Upper lobe of right lung (tissue), 1 donor: ENCODE measurements at places on chromosomes 5 and 9. TPM values are rescaled to one million over a fixed set of nuclear protein-coding genes. Genes with fewer than 3 reads are reported as not detected.

The DMRTA1 gene
- 1.8 TPM for total RNA-seq

The FGF1 gene
- total RNA-seq = 1.8 TPM

The JAKMIP2 gene
- total RNA-seq = 7.5 TPM

The SPATA31A3 gene
- not detected for total RNA-seq

The NMUR2 gene
- 2.1 TPM for total RNA-seq

The GEMIN5 gene
- 13.9 TPM for total RNA-seq

The S1PR3 gene
- 10.2 TPM for total RNA-seq

The AGXT2 gene
- not detected for total RNA-seq

The CLK4 gene
- 35.4 TPM for total RNA-seq

DNA sequence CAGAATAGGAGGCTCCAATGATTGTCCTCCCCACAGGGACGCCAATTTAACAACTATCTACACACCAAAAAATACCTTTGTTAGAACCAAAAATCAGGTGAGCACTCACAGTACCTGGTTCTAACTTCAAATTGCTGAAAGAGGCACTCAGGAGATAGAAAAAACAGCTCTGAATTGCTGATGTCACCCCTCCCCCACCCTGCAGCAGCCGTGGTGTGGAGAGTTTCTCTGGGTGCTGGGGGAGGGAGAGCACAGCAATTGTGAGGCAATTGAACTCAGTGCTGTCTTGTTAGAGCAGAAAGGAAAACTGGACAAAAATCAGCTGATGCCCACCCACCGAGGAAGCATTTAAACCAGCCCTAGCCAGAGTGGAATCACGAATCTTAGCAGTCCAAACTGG is 41.8 kb downstream of the TNFSF8 start:
- peaks cover 11% of the 10 kb centered on the region for H3K4me1 ChIP-seq
- no peak overlapping the region for H3K4me3 ChIP-seq
- DNase-seq = no peak
- no peaks in the 10 kb centered on the region for H3K36me3 ChIP-seq
- no peak overlapping the region for H3K27ac ChIP-seq

DNA sequence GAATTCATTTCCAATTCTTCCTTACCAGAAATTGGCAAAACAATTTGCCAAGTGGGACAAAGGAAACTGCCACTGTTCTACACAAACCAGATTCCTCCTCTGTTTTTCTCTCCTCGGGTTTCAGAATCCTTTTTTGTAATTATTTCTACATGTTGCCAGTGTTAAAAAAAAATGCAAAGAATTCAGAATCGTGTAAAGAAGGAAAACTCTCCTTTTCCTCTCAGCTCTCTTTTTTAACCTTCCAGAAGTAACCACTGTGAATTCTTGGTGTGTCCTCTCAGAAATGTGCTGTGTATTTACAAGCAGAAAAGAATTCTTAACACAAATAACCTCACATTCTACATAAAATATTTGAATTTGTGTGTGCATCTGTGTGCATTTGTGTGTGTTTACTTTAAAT is 224.6 kb downstream of the DRD1 start:
- H3K27ac ChIP-seq = no peak overlapping the region
- no peak for DNase-seq
- no peaks in the 10 kb centered on the region for H3K36me3 ChIP-seq

GRCh38 chr5:108661590-108662219 is 86.0 kb upstream of the FER start:
- no peaks in the 10 kb centered on the region for H3K36me3 ChIP-seq
- no peak for DNase-seq
- no peak overlapping the region for H3K27ac ChIP-seq
- no peak overlapping the region for H3K4me3 ChIP-seq
- no peaks in the 10 kb centered on the region for H3K27me3 ChIP-seq

DNA sequence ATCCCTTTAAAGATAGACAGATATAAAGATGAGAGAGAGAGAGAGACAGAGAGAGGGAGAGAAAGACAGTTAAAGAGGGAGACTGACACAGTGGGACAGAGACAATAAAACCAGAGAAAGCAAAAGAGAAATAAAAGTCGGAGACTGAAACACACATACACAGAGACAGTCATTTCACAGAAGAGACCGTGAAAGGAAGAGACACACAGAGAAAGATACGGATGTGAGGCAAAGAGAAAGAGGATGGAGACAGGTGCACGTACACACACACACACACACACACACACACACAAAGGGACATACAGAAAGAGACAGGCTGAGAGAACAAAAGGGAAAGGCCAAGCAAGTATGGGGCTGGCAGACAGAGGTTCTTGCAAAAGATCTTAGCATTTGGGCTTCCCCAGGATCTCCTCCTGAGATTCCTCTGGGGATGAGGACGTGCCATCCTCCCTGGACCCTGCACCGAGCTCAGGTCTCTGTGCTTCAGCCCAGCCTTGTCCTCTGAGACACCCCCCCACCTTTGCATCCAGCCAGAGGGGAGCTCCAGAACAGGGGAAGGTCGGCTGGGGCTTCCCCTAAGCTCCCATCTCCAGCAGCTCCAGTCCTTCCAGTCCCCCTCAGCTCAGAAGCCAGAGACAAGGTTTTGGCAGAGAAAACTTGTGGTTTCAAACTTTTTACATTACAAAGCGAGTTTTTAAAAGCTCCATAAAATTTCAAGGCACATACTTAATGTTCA is 318.4 kb upstream of the PANK3 start:
- H3K4me1 ChIP-seq = no peaks in the 10 kb centered on the region
- no peak overlapping the region for H3K4me3 ChIP-seq
- H3K36me3 ChIP-seq = no peaks in the 10 kb centered on the region
- peaks cover 4% of the 10 kb centered on the region for H3K27me3 ChIP-seq
- no peak for DNase-seq

- H3K4me3 ChIP-seq = peak overlapping the region; percentile 64
- DNase-seq = peak; percentile 93
- H3K27me3 ChIP-seq = no peaks in the 10 kb centered on the region
- peaks cover 39% of the 10 kb centered on the region for H3K4me1 ChIP-seq
- H3K27ac ChIP-seq = peak overlapping the region; percentile 85
Observed at GRCh38 chr9:95048225-95049087, 269.1 kb downstream of the FANCC start.

- no peaks in the 10 kb centered on the region for H3K36me3 ChIP-seq
- no peaks in the 10 kb centered on the region for H3K4me1 ChIP-seq
- DNase-seq = no peak
- no peak overlapping the region for H3K27ac ChIP-seq
- H3K4me3 ChIP-seq = no peak overlapping the region
- no peaks in the 10 kb centered on the region for H3K27me3 ChIP-seq
Observed at GRCh38 chr5:159995907-159996306, 13.0 kb upstream of the TTC1 start.

DNA sequence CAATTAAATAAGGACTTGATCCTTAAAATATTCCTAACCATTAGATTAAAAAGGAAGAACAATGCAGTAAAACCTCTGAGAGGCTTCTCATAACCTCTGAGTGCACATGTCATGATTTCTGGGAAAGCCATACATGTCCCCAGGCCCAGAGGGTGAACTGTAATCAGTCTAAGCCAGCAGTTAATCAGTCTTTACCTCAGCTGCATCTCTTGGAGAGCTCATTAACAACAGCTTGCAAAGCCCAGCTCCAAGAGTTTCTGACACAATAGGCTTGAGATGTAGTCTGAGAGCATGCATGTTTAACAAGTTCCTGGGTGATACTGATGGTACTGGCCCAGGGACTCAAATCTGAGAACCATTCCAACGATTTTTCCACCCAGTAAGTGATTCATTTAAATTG is 392.1 kb downstream of the DNAH5 start:
- no peaks in the 10 kb centered on the region for H3K4me1 ChIP-seq
- no peaks in the 10 kb centered on the region for H3K27me3 ChIP-seq
- DNase-seq = no peak
- no peaks in the 10 kb centered on the region for H3K36me3 ChIP-seq

GRCh38 chr5:40233268-40233667 is 446.4 kb upstream of the PTGER4 start:
- H3K27me3 ChIP-seq = no peaks in the 10 kb centered on the region
- DNase-seq = no peak
- H3K4me3 ChIP-seq = no peak overlapping the region
- no peaks in the 10 kb centered on the region for H3K36me3 ChIP-seq

- H3K4me1 ChIP-seq = no peaks in the 10 kb centered on the region
- no peak overlapping the region for H3K4me3 ChIP-seq
- no peak for DNase-seq
- H3K36me3 ChIP-seq = no peaks in the 10 kb centered on the region
- H3K27me3 ChIP-seq = no peaks in the 10 kb centered on the region
- H3K27ac ChIP-seq = no peak overlapping the region
Observed at GRCh38 chr5:158786390-158786789, 313.3 kb downstream of the EBF1 start.

GRCh38 chr9:71446473-71447411 is 321.6 kb downstream of the CEMIP2 start:
- H3K27me3 ChIP-seq = peaks cover 49% of the 10 kb centered on the region
- peaks cover 6% of the 10 kb centered on the region for H3K4me1 ChIP-seq
- DNase-seq = peak; percentile 68
- no peaks in the 10 kb centered on the region for H3K36me3 ChIP-seq

DNA sequence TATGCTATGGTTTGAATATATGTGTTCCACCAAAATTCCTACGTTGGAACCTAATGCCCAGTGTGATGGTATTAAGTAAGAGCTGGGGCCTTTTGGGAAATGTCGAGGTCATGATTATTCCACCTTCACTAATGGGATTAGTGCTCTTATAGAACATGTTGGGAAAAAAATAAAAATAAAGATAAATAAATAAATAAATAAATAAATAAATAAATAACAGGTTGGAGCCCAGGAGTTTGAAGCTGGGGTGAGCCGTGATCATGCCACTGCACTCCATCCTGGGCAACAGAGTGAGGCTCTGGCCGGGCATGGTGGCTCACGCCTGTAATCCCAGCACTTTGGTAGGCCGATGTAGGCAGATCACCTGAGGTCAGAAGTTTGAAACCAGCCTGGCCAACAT is 22.5 kb downstream of the BASP1 start:
- H3K36me3 ChIP-seq = no peaks in the 10 kb centered on the region
- no peaks in the 10 kb centered on the region for H3K4me1 ChIP-seq
- H3K27me3 ChIP-seq = no peaks in the 10 kb centered on the region
- no peak overlapping the region for H3K4me3 ChIP-seq

GRCh38 chr5:175484829-175485228 is 6.5 kb downstream of the SFXN1 start:
- H3K4me3 ChIP-seq = no peak overlapping the region
- H3K36me3 ChIP-seq = no peaks in the 10 kb centered on the region
- no peaks in the 10 kb centered on the region for H3K27me3 ChIP-seq
- no peak overlapping the region for H3K27ac ChIP-seq

- H3K27ac ChIP-seq = peak overlapping the region; percentile 49
- no peaks in the 10 kb centered on the region for H3K36me3 ChIP-seq
- H3K4me1 ChIP-seq = peaks cover 18% of the 10 kb centered on the region
- H3K4me3 ChIP-seq = no peak overlapping the region
- H3K27me3 ChIP-seq = no peaks in the 10 kb centered on the region
Observed at GRCh38 chr5:131281133-131281867, 17.4 kb downstream of the CDC42SE2 start.

DNA sequence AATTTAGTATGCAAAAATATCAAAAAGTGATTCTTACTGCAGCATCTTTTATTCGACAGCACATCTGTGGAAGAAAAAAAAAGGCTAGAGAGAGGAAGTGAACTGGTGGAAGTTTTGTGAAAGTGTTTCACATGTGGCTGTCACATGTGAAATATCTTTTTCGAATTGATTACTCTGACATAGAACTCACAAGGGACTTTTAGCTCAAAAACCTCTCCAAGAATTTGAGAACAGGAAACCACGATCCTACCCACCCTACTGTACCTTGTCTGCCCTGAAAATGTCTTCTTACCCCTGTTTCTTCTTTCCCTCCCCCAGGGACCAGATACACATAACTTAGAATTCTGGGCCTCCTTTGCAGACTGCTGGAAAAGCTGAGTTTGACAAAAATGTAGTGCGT is 106.5 kb upstream of the PRRC1 start:
- no peak for DNase-seq
- H3K4me1 ChIP-seq = no peaks in the 10 kb centered on the region
- no peak overlapping the region for H3K4me3 ChIP-seq
- no peak overlapping the region for H3K27ac ChIP-seq
- no peaks in the 10 kb centered on the region for H3K36me3 ChIP-seq

DNA sequence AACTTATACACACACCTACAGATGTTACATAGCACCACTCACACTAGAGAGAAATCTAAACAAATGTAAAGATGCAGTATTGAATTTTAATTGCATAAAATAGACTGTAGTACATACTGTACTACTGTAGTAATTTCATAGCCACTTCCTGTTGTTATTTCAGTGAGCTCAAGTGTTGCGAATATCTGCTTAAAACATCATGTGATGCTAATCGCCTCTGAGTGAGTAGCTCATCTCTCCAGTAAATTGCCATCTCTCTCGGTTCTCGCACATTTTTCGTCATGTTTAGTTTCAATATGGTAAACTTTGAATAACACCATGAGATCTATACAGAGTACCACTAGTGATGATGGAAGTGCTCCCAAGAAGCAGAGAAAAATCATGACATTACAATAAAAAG is 22.0 kb upstream of the ARHGEF28 start:
- no peaks in the 10 kb centered on the region for H3K4me1 ChIP-seq
- DNase-seq = no peak
- no peaks in the 10 kb centered on the region for H3K36me3 ChIP-seq
- no peak overlapping the region for H3K4me3 ChIP-seq
